ENCODE measurements at places on chromosomes 11 and 22.

GRCh38 chr11:118226781-118227180 lies 2.0 kb upstream of the JAML start:
- ATAC-seq: no peak

DNA sequence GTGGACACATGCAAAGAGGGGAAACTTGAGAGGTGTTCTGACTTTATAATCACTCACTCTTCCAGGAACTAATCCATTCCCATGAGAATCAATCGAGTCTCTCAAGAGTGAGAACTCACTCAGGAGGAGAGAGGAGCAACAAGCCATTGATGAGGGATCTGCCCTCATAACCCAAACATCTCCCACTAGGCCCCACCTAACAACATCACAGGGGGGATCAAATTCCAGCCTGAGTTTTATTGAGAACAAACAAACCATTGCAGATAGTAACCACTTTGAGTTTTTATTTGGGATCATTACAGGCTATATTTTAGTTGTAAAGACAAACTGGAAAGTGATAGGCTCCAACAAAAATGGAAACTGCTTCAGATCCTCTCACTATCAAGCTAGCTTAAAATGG lies 328.8 kb upstream of the CTSC start:
- no peak for ATAC-seq

DNA sequence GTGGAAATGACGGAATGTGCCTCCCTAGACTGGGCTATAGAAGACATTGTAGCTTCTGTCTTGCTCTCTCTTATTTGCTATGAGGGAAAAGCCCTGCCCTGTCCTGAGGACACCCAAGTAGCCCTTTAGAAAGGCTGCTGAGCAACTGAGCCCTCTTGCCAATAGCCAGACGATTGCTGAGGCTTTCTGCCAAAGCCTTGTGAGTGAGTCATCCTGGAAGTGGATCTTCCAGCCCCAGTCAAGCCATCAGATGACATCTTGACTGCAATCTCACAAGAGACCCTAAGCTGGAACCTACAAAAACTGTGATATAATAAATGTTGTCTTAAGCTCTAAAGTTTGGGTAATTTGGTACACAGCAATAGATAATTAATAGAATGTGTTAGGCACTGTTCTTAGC lies 3.9 kb upstream of the TRAF6 start:
- ATAC-seq: no peak

GRCh38 chr11:120517390-120517761 lies 5.8 kb downstream of the GRIK4 start:
- no peak for ATAC-seq

Measured in esophagus mucosa (tissue), 1 donor.